ENCODE measurements at places on chromosomes 16 and 17.

DNA sequence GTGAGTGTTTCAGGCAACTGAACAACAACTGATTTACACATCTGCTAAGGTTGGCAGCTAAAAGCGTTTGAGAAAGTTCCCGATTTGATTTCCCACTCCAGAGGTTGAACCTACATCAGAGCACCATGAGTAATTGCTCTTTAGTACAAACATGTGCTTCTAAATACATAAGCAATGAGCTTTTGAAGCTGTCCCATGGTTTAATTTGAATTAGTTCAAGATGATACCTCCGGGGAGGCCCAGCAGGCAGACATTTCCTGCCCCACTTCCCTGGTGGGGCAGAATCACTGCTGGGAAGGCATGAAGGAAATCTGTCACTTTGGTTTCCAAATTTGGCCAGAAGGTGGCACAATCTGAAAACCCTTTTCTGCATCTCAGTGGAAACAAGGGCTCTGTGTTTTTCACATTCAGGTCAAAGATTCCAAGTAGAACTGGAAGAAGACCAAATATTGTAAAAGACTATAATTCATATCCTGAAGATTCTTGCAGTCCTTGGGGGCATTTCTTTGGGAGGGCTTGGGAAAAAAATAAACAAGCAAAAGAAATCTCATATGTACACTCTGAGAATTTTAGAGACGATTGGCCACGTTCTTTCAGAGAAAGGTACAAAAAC is 176.2 kb upstream of the FAM20A start:
- peaks cover 7% of the 10 kb centered on the region for H3K27me3 ChIP-seq
- H3K27ac ChIP-seq = no peak overlapping the region

DNA sequence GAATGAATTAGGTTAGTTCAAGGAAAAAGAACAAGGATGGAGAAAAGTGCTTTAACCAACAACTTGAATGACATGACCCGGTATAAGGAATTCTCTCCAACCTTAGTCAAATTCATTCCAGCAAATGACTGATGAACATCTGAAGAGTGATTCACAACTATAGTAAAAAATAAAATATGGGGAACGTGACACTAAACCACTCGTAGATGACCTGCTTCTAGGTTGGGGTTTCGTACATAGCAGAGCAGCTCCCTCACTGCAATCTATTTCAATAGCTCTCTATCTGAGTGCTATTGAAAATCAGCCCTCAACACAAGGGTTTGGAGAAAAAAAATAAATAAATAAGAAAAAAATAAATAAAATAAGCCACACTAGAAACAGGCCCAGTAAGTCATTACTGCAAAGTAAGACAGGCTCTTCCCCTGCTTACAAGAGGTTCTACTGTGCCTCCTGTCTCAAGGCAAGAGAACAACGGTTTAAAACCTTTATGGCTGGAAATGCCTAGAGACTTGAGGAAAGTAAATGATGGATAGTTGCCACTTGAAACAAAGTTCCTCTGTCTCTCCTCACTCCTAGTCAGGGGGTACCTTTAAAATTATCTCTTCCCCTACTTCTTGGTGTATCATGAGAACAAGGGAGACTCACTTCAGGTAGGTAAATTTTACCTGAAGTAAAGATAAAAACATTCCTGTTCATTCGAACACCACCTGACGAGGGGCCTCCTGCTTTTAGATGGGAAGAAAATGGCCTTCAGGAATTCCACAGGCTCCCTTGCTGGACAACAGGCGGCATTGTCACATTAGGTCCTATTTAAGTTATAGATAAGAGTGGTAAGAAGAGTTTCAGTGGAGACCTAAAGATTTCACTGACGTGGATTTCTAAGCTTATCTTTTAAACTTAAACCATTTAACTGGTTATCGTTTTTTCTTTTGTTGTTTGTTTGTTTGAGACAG is 20.5 kb downstream of the COG7 start:
- H3K27me3 ChIP-seq = no peaks in the 10 kb centered on the region
- H3K27ac ChIP-seq = no peak overlapping the region
- H3K4me1 ChIP-seq = no peaks in the 10 kb centered on the region

DNA sequence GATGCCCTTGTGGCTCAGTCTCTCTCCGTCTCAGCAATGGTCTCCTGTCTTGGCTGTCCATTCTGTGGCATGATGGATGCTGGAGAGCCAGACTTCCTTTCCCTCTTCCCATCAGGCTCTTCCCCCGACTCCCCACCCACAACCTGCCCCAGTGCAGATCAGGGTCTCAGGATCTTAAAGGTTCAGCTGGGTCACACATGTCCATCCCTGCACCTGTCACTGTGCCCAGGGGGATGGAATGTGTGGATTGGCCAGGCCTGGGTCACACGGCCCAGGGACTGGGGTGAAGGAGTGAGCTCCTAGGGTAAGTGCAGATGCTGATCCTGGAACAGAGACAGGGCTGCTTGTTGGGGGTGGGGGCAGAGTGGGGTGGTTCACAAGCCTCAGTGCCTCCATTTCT is 23.0 kb downstream of the ADGRG5 start:
- H3K4me1 ChIP-seq = peaks cover 13% of the 10 kb centered on the region
- H3K4me3 ChIP-seq = no peak overlapping the region
- H3K36me3 ChIP-seq = peaks cover 22% of the 10 kb centered on the region
- no peak for DNase-seq

DNA sequence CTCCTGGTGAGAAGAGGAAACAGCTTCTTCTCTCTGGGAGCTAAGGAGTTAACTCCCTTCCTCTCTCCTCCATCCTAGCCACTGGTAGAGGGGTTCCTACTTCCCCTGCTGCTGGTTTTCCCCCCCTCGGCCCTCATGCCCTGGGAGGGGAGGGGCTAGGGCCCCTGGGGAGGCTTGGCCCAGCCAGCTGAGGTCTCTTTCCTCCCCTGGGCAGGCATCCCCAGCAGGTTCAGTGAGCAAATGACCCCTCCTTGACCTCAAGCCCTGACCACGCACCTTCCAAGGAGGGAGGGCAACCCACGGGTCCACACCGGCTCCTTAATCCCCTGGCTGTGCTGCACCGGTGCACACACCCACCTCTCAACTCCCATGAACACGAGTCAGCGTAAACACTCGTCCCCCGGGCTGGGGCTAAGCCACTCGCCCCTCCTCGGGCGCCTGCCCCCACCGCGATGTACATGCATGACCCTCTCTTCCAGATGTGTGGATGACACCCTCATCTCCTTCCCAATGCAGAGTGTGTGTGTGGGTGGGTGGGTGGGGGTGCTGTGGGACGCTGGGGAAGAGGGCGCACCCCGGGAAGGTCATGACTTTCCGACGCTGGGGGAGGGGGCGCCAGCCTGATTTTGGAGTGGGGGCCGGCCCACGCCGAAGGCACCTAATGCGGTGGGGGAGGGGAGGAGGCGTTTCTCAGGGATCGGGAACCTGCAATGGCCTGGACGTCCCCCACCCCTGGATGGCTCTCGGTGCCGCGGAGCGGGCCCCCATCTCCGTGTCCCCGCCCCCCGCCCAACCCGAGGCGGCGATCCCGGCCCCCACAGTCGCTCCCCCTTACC is 33.7 kb downstream of the SRCIN1 start:
- no peak for DNase-seq
- peaks cover 89% of the 10 kb centered on the region for H3K27me3 ChIP-seq
- no peak overlapping the region for H3K4me3 ChIP-seq
- no peaks in the 10 kb centered on the region for H3K36me3 ChIP-seq

GRCh38 chr17:71472809-71473789 is 647.7 kb upstream of the SOX9 start:
- peaks cover under 1% of the 10 kb centered on the region for H3K36me3 ChIP-seq
- H3K27me3 ChIP-seq = no peaks in the 10 kb centered on the region
- DNase-seq = no peak
- no peak overlapping the region for H3K27ac ChIP-seq
- H3K4me3 ChIP-seq = no peak overlapping the region

DNA sequence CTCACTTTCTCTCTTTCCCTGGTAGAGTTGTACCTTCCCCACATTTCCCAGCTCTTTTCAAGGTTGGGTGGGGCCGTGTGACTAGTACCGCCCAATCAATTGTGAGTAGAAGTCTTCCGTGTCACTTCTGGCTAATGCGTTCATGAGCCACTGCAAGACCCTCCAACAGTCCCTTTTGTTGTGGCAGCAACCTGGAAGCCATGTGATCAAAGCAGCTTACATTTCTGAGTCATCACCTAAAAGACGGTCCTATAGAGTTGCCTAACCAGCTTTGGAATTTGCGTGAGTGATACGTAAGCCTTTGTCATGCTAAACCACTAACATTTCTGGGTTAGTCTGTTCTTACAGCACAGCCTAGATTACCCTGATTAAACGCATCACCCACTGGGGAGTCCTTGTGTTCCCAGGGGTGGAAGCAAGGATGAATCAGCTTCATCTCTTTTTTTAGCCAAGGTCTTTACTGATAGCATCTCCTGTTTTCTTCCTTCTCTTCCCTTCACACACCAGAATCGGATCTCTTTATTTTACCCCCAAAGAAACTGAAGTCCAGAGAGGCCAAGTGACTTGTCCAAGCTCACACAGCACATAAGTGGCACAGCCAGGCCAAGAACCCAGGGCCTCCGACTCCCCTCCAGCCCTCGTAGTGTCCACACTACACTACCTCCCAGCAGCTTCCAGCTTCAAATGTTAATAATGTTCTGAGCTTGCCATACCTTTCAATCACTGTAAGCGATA is 366.3 kb upstream of the XYLT1 start:
- peaks cover 6% of the 10 kb centered on the region for H3K27me3 ChIP-seq
- no peak overlapping the region for H3K27ac ChIP-seq
- H3K4me1 ChIP-seq = no peaks in the 10 kb centered on the region
- H3K4me3 ChIP-seq = no peak overlapping the region
- DNase-seq = peak; percentile 2

- H3K27ac ChIP-seq = peak overlapping the region; percentile 91
- no peaks in the 10 kb centered on the region for H3K27me3 ChIP-seq
- peak overlapping the region; percentile 89 for H3K4me3 ChIP-seq
- DNase-seq = peak; percentile 56
- H3K4me1 ChIP-seq = peaks cover 58% of the 10 kb centered on the region
- H3K36me3 ChIP-seq = peaks cover 3% of the 10 kb centered on the region
Measured at GRCh38 chr16:351804-352520, 561 bp downstream of the AXIN1 start.

DNA sequence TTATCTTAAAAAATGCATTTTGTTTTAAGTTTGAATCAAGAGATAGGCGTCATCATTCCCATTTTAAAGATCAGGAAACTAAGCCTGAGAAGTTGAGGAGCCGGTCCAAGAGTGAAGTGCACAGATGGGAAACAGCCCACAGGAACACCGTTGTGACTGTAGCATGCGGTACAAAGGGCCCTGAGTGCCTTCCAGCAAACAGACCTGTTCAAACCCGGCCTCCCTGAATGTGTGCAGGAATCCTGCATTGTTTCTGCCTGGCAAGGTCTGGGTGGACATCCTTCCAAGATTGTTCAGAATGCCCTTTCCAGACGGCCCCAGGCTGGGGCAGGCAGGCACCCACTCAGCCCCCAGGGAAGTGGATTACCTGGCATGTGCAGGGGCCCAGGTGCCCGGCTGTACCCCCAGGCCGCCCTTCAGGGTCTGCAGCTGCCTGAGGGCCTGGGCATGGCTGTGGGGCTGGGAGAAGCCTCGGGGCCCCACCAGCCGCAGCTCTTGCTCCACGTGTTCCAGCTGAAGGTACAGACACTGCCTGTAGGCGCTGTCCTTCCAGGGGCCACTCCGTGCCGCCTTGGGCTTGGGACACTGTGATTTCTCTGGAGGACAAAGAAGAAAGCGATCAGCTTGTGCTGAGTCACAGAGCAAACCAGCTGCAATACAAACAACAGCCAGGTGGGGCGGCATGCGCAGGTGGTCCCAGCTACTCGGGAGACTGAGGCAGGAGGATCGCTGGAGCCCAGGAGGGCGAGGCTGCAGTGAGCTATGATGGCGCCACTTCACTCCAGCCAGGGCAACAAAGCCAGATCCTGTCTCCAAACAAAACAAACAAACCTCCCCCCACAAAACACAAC is 45.0 kb upstream of the GCSH start:
- H3K27me3 ChIP-seq = peaks cover 8% of the 10 kb centered on the region
- no peak overlapping the region for H3K4me3 ChIP-seq
- H3K4me1 ChIP-seq = no peaks in the 10 kb centered on the region
- H3K36me3 ChIP-seq = no peaks in the 10 kb centered on the region
- peak; percentile 6 for DNase-seq

- H3K36me3 ChIP-seq = peaks cover 13% of the 10 kb centered on the region
- H3K4me3 ChIP-seq = no peak overlapping the region
- no peaks in the 10 kb centered on the region for H3K27me3 ChIP-seq
- DNase-seq = no peak
- no peaks in the 10 kb centered on the region for H3K4me1 ChIP-seq
- H3K27ac ChIP-seq = no peak overlapping the region
Measured at GRCh38 chr16:53257001-53257400, 177.3 kb upstream of the RBL2 start.

- H3K27me3 ChIP-seq = no peaks in the 10 kb centered on the region
- no peak for DNase-seq
- H3K4me1 ChIP-seq = no peaks in the 10 kb centered on the region
Measured at GRCh38 chr16:24939738-24940137, 75.4 kb downstream of the ARHGAP17 start.

DNA sequence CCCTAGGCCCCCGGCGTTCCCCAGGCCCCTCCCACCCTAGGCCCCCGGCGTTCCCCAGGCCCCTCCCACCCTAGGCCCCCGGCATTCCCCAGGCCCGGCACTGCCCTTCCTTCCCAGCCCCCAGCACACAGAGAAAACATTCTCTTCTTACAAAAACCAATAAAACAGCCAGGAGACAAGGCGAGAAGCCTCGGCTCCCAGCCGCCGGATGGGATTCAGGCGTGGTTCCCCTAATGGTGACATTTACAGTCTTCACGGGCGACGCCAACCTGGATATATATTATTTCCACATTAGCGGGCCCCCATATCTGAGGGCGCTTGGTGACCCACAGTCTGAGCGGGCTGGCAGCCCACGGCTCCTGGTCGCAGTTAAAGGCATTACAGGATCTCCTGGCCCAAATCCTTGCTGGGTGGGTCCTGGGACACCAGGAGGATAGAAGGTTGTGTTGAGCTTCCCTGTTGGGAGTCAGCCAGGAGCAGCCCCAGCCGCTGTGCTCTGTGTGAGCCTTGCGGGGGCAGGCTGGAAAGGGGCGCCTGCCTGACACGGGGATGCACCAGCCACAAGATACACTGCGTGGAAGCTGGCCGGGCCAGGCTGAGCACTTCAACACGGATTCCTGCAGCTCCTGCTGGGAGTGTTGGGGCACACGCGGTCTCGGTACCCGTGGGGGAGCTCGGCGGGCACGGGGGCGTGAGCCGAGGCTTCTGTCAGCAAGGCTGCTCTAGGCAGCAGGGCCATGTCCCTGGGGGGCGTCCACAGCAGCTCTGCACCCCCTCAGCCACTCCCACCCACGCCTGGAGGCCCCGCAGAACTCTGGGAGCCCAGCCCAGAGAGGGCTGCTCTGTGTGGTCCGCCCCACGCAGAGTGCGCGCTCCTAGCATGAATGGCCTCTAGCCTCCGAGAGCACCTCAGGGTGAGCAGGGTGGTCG is 83.7 kb downstream of the LMF1 start:
- no peak overlapping the region for H3K27ac ChIP-seq
- no peak overlapping the region for H3K4me3 ChIP-seq
- no peaks in the 10 kb centered on the region for H3K27me3 ChIP-seq
- no peak for DNase-seq
- H3K4me1 ChIP-seq = no peaks in the 10 kb centered on the region

GRCh38 chr17:8393470-8394231 is 4.0 kb downstream of the RNF222 start:
- H3K36me3 ChIP-seq = no peaks in the 10 kb centered on the region
- H3K4me1 ChIP-seq = peaks cover 10% of the 10 kb centered on the region
- no peaks in the 10 kb centered on the region for H3K27me3 ChIP-seq
- peak overlapping the region; percentile 67 for H3K27ac ChIP-seq
- H3K4me3 ChIP-seq = peak overlapping the region; percentile 20
- peak; percentile 35 for DNase-seq

Measured in activated T-cell treated with anti-CD3 and anti-CD28 coated beads, Interleukin-2, amount 50 U/mL, for 72 hours (primary cell).